ENCODE measurements at places on chromosomes 11 and 22.

- no peak for DNase-seq
These were observed 156.5 kb downstream of the RRAS2 start for GRCh38 chr11:14202251-14203196.

DNA sequence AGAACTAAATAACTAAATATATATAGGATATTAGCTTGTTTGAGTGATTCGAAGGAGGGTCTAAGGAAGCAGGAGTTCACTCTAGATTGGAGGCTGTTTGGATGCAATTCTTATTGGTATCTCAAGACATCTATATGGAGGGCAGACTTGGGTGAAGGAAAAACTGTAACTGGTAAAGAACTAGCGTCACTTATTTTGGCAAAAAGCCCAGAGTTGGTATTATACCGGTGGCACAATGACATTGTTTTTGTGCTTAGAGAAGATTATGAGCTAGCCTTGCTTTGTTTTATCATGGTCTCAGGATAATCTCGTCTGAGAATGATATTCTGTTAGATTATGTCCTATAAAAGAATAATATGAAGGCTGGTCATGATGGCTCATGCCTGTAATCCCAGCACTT is 6.0 kb upstream of the SLC35F2 start:
- DNase-seq, result no peak

- DNase-seq, result no peak
These were observed 506.5 kb downstream of the MN1 start for GRCh38 chr22:27295040-27295439.

DNA sequence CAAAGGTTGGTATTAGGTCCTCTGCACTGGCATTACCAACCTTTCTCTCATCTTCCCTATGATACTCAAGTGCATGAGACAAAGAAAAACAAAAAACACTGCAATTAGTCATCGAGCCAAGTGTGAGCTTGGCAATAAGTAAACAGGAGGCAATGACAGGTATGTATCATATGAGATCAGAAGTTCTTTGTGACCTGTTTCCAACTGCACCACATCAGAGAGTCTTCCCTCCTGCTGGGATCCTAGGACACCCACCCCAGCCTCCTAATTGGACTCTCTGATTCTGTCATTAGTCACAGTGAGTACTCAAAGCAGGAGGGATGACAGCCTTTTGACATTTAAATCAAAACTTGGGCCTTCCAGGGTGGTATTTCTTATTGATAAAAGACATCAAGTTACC is 7.8 kb upstream of the JAML start:
- no peak for DNase-seq

DNA sequence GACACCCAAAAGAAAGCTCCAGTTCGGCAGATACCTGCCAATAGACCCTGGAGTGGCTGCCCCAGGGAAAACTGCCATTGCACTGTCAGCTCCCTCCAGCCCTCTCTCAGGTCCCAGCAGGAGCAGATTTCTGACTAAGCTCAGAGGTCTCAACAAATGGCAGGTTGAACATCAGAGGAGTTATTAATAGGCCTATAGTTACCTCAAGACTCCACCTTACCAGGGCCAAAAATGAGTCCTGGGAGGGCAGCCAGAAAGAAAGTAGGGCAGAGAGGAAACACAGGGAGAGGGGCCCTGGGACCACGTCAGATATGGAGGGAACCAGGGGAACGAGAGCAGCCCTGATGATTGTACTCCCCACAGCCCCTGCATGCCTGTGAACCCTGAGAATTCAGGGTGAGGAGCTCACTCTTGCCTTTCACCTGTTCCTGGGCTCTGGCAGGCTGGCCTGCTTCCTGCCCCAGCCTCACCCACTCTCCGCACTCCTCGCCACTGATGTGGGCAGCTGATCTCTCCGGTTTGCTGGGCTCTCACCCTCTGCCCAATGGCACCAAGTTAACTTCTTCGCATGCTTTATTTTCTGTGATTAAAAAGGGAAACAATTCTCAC is 4.3 kb upstream of the RGL4 start:
- DNase-seq, result no peak

DNA sequence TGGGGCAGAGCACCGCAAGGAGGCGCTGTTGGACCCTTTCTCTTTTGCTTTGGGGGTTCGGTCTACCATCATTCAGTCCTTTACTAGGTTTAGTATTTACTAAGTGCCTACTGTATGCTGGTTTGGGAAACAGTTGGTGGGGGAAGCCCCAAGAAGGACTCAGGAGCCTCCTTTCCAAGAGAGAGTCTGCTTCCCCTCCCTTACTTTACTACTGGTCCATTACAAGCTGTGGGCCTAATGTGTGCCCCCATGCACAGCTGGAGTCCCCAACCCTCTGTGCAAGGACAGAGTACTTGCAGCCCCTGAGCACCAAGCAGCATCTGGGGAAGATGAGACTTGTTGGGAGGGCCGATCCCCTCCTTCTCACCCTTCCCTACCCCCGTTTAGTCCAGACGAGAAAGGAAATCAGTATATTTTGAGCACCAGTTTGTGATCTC is 876 bp upstream of the UBE2L6 start:
- peak; percentile 80 for DNase-seq

DNA sequence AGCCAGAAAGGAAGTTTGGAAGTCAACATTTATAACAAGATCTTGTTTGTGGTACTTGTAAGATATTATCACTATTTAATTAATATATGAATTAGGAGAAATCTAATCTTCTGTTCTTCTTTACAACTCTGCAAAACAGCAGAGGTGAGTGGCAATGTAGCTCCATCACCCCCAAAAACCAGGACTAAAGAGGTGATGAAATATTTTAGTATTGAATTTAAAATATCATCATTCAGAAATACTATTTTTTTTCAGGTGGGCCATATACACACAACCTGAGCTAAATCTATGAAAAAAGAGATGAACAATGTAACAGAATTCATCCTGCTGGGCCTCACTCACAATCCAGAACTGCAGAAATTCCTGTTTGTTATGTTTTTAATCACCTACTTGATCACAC is at the start of gene OR4C45:
Gene OR4C45, plus strand, starts transcription at position 301 of the 400 bp plus-strand sequence.
- no peak for DNase-seq

DNA sequence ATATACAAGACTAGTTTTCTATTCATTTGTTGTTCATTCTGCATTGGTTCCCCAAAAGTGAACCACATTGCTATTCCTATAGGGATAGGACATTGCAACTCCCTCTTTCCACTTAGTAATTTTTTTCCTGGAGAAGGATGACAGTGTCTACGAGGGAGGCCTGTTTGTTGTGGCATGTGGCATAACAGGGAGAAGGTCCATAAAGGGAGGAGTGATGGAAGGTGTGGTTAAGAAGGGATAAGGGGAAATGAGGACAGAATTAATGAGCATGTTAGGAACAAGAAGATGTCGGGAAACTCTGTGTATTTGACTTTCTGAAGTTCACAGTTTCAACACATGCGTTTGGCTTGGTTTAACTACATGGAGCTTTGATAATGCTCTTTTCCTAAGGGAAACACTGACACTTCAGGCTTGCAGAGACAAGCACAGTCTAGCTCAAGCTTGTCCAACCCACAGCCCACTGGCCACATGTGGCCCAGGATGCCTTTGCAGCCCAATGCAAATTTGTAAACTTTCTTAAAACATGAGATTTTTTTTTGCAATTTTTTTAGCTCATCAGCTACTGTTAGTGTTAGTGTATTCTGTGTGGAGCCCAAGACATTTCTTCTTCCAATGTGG is 149.7 kb downstream of the TRPC6 start:
- no peak for DNase-seq

GRCh38 chr11:123448823-123449222 is 18.8 kb downstream of the GRAMD1B start:
- DNase-seq, result no peak

DNA sequence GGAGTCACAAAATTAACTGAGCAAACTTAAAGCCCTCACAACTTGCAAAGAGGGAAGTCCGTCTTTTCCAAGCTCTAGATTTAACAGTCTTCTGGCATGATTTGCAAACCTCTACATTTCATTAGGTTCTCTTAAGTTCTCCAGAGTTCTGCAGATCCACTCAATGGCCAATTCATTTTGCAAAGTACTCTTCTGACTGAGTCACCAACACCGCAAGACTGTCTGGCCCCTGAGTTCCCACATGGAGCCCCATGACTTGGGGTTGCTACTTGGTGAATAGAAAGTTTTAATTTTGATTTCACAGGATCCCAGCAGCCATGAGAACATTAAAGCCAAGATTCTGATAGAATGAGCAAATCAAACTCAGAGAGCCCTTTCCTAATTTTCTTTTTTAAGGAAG is 134.5 kb downstream of the PLEKHA7 start:
- peak; percentile 14 for DNase-seq

- DNase-seq, result peak; percentile 64
These were observed 472 bp downstream of the APOA5 start for GRCh38 chr11:116791002-116791812.

- no peak for DNase-seq
These were observed 22.7 kb downstream of the GRAMD1B start for GRCh38 chr11:123452794-123453193.

DNA sequence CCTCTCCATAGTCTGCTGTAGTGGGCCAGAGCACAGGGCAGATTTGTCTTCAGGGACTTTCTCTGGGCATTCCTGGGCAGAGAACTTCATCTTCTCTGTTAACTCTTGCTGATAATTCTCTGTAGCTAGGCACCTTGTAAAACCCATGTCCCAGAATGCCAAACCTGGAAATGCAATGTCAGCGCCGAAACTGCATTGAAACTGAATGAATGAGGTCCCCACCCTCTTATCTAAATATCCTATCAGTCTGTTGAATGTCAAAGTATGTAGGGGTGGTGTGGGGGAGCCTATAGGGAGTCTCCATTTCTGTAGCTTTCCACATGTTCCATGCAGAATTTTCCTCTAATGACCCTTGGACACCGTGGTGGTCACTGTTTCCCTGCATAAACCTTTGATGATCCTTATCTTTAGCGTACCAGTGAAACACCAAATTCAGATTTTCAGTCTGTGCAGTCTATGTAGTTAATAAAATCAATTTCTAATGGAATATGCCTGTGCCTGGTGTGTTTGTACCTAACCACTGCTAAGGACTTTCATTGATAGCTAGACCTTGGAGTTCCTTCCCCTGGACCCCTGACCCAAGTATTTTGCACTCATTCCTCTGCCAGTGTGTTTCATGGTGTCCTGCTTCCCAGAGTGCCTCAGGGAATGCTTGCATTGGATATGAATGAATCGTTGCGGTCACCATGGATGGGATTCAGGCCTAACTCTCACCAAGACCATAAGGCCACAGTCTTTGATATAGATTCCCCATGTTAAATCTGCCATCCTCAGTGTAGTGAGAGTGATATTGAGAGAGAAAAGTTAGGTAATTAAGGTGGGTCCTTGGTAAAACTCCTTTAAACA is 2.5 kb upstream of the CABIN1 start:
- DNase-seq, result no peak

DNA sequence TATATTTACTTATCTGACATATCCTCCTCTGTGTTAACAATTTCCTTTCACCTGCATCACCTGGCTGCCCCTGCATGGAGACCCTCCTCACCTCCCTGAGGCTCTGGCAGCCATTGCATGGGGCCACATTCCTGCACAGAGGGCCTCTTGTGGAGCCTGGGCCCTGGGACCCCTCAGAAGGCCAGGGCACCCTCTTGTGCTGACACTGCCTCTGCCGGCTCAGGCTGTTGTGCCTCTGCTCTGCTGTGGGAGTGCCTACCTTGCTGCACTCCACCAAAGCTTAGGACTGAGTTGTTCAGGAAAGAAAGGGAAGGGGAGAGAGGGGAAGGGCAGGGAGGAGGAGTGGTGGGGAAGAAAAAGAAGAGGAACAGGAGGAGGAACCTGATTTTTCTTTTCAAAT is 194.5 kb downstream of the ADAMTS15 start:
- DNase-seq, result no peak

DNA sequence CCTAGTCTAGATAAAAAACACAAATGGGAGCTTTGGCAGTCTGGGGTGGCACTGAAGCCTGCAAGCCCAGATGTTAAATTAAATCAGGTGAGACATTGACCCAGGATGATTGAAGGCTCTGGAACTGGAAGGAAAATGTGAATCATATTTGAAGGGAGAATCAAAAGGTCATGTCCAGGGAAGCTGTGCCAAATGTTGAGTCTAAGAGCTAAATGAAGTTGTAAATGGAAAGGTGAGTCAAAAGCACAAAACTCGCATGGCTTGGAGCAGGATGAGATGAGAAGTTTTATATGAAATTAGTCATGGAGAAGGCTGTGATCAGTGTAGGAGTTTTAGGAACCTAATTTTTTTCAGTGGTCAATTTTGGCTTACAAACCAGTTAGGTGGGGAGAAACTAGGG is 301.1 kb downstream of the BLID start:
- DNase-seq, result peak; percentile 81

- no peak for DNase-seq
These were observed 17.5 kb downstream of the USP2 start for GRCh38 chr11:119363851-119364590.

Data from fibroblast of mammary gland (primary cell).